Effector memory CD8-positive, alpha-beta T cell (primary cell): ENCODE measurements at places on chromosomes 2 and 18.

- DNase-seq = no peak
- H3K27me3 ChIP-seq = no peaks in the 10 kb centered on the region
- no peak overlapping the region for H3K27ac ChIP-seq
- no peak overlapping the region for H3K4me3 ChIP-seq
- peaks cover 6% of the 10 kb centered on the region for H3K36me3 ChIP-seq
Observed at GRCh38 chr2:74862020-74862964, 28.4 kb downstream of the HK2 start.

DNA sequence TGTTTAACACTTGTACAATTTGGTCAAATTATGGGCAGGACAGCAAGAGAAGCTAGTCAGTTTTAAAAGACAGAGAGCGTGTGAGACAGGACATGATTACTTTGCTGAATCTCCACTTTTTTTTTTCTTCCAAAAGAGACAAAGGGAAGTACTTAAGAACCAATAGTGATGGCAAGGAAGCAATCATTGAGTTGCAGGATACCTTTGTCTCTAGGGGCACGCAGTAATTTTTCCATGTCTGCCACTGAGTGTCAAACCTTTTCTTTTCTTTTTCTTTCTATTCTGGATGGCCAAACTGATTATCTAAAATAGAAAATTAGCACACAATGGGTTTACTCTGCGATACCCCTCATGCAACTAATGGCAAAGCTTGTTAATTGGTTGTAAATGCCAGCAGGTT, 533.0 kb downstream of the PLCL1 start:
- H3K4me1 ChIP-seq = no peaks in the 10 kb centered on the region
- peaks cover 32% of the 10 kb centered on the region for H3K27me3 ChIP-seq
- DNase-seq = no peak
- H3K4me3 ChIP-seq = no peak overlapping the region

DNA sequence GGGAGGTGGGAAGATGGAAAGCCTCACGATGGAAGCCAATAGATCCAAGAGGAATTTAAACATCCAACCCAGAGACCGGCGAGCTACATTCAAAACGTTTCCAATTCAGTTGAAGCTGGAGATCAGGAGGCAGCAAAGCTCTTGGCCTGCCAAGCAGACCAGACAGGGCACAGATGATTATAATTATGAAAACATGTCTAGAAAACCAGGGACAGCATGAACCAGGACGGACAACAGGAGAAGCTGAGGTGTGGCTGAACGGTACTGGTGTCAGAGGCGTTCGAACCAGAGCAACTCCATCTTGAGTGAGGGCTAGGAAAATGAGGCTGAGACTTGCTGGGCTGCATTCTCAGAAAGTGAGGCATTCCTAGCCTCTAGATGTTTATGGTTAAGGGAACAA, 102.2 kb upstream of the CCDC150 start:
- H3K36me3 ChIP-seq = no peaks in the 10 kb centered on the region
- DNase-seq = no peak

DNA sequence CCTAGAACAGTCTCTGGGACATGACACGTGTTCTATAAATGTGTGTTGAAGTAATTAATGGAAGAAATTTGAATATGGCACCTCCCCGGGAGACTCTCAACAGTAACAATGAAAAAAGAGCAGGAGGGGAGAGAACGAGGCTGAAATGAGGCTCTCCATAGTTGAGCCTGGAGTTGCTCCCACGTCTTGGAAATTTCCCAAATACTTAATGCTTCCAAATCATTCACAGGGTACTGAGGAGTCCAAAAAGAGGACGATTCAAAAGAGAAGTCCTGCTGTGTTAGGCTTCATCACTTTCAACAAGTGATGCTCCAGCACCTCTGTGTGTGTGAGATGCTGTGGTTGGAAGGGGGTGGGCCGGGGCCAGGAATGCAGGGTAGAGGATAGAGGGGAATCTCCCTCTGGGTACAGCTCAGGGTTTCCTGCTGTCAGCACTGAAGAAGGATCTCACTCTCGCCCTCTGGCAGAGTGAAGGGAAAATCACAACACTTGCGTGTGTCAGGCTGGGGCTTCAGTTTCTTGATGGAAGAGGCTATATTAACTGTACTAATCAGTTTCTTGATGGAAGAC, 18.1 kb upstream of the ZNF407 start:
- H3K36me3 ChIP-seq = no peaks in the 10 kb centered on the region
- no peak overlapping the region for H3K4me3 ChIP-seq
- peaks cover 60% of the 10 kb centered on the region for H3K27me3 ChIP-seq
- DNase-seq = no peak
- no peaks in the 10 kb centered on the region for H3K4me1 ChIP-seq

- no peak for DNase-seq
- no peak overlapping the region for H3K4me3 ChIP-seq
- no peaks in the 10 kb centered on the region for H3K27me3 ChIP-seq
Observed at GRCh38 chr18:64474773-64475172, 325.9 kb upstream of the LINC00305 start.

GRCh38 chr2:233300401-233300800, 7.2 kb upstream of the SAG start:
- H3K27me3 ChIP-seq = no peaks in the 10 kb centered on the region
- no peak for DNase-seq
- H3K4me1 ChIP-seq = peaks cover 4% of the 10 kb centered on the region
- no peak overlapping the region for H3K4me3 ChIP-seq

DNA sequence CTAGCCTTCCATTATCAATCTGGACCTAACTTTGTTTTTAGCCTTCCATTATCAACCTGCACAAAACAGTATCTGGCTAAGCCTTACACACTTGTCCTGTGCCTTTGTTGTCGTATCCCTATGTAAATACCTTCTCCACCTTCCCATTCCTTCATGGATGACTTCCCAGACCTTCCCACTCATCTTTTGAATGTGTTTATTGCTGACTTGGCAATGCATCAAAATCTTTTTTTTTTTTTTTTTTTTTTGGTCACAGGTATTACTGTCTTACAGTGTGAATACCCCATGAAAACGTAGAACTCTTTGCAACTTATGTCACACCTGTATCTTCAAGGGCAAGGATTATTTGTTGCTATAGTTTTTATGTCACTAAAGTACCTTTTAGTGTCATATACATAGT, 25.7 kb downstream of the RPE start:
- no peaks in the 10 kb centered on the region for H3K4me1 ChIP-seq
- DNase-seq = no peak
- no peak overlapping the region for H3K4me3 ChIP-seq
- no peak overlapping the region for H3K27ac ChIP-seq
- H3K27me3 ChIP-seq = no peaks in the 10 kb centered on the region
- peaks cover 22% of the 10 kb centered on the region for H3K36me3 ChIP-seq

DNA sequence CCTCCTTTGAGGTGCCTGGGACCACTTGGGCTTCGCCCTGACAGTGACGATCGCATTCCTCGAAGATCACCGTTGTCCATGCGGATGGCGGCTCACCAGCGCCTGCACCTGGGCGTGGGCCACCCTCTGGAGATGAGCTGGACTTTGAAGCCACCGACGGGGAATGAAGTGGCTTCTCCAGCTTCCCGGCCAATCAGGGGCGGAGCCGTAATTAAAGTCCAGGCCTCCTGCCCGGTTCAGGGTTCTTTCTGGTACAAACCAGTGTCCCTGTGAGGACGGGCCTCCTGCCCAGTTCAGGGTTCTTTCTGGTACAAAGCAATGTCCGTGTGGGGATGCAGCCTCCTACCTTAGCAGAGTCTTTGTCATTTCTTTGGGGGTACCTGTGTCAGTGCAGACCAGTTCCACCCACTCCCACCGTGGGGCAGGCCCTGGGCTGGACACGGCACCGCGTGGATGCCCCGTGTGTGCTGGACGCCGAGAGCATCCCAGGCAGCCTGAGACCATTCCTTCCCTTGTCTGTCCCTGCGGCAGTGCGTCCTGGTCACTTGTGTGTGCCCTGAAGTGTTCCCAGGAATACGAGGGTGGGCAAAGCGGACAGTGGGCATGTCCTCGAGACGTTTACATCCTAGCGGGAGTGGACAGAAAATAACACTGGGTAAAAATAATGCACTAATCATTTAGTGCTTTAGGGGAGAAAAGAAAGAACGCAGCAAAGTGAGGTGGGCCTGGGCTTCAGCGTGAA, 55.0 kb downstream of the KCNG2 start:
- no peak for DNase-seq
- peaks cover 10% of the 10 kb centered on the region for H3K27me3 ChIP-seq
- H3K36me3 ChIP-seq = peaks cover 6% of the 10 kb centered on the region
- no peak overlapping the region for H3K27ac ChIP-seq
- H3K4me1 ChIP-seq = no peaks in the 10 kb centered on the region

DNA sequence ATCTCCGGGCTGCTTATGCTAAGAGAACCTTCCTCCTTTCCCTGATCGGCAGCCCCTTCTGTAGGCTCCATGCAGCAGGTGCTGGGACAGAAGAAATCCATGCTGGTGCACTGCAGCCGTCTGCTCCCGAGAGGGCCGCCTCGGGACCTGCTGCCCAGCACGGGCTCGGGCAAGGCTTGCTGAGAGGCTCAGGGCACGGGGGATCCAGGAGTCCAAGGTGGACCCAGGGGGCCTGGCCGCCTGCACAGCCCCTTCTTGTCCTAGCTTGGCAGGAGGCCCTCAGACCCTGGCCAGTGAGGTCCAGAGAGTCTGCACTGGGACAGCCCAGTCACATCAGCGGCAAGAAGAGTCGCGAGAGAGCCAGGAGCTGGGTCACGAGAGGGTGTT, 13.3 kb upstream of the DUSP2 start:
- H3K4me3 ChIP-seq = peak overlapping the region; percentile 78
- H3K4me1 ChIP-seq = peaks cover 65% of the 10 kb centered on the region
- peaks cover 29% of the 10 kb centered on the region for H3K36me3 ChIP-seq
- H3K27me3 ChIP-seq = no peaks in the 10 kb centered on the region

DNA sequence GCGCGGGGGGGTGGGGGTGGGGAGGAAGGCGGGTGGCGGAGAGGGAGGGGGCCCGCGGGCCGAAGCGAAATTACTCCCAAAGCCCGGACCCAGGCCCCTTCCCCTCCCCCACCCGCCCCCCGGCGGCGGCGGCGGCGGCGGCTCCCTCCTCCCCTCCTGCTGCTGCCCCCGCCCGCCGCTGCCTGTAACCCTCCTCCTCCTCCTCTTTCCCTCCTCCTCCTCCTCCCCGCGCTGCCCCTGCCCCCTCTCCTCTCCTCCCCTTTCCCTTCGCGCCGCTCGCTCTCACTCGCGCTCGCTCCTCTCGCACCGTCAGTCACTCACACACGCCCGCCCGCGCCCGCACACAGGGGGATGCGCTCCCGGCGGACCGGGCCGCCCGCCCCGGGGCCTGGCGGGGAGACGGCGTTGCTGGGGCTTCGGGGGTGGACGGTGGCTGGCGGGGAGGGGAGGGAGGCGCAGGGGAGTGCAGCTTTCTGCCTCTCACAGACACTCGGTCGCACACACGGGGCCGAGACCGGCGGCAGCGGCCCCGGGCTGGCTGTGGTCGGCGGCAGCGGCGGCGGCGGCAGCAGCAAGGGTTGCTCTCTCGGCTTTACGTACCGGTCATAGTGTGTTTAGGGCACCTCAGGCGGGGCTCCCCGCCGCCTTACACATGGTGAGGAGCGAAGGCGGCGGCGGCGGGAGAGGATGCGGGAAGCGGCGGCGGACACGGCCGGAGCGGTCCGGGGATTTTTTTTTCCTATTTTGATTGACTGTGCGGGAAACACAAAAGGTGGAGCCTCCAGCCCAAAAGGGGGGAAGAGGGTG, 405 bp downstream of the SP3 start:
- H3K27me3 ChIP-seq = no peaks in the 10 kb centered on the region
- H3K36me3 ChIP-seq = peaks cover 52% of the 10 kb centered on the region
- H3K4me3 ChIP-seq = peak overlapping the region; percentile 95

GRCh38 chr18:10138719-10139118, 224.9 kb downstream of the VAPA start:
- H3K4me1 ChIP-seq = no peaks in the 10 kb centered on the region
- no peak overlapping the region for H3K27ac ChIP-seq
- no peaks in the 10 kb centered on the region for H3K36me3 ChIP-seq
- DNase-seq = no peak
- peaks cover 10% of the 10 kb centered on the region for H3K27me3 ChIP-seq

DNA sequence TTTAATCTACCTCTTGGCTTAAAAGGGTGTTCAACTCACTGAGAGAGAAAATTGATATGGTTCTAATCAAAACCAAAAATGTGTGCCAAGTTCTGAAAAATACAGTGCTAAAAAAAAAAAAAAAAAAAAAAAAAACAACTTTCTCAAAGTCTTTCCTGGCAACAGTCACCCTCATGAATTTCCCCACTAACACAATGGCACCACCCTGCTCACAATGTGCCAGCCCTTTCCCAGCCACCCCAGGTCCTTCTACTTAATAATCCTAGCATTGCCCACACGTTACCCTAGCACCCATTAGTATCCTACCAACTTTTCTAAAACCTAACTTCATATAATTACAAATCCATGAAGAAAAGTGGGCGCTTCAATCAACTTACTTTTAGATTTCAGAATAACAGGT, 106.4 kb downstream of the AFF3 start:
- no peaks in the 10 kb centered on the region for H3K4me1 ChIP-seq
- H3K27ac ChIP-seq = no peak overlapping the region
- no peak for DNase-seq
- no peaks in the 10 kb centered on the region for H3K27me3 ChIP-seq

GRCh38 chr2:212711856-212712255, 173.3 kb upstream of the ERBB4 start:
- no peak for DNase-seq
- H3K27me3 ChIP-seq = no peaks in the 10 kb centered on the region
- H3K36me3 ChIP-seq = no peaks in the 10 kb centered on the region
- H3K27ac ChIP-seq = no peak overlapping the region
- H3K4me3 ChIP-seq = no peak overlapping the region

DNA sequence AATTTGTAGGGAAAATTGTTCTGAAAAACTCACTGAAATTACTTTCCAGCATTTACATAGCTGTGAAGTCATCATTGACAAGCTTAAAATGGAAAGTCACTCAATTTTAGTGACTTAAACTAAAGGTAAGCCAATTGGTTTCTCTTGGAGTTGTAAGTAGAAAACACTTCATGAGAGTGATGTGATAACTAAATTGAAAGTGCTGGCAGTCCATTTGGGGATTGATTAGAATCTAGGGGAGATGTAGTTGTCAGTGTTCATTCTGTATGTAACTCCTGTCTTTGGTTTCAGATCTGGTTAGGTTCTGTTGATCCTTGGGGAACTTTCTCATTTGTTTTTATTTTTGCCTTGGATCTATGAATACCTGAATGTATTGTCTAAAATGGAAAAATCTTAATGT, 53.8 kb downstream of the COX7A2L start:
- DNase-seq = no peak
- H3K4me1 ChIP-seq = peaks cover 9% of the 10 kb centered on the region
- H3K27me3 ChIP-seq = no peaks in the 10 kb centered on the region

- DNase-seq = no peak
- H3K4me1 ChIP-seq = no peaks in the 10 kb centered on the region
- H3K27me3 ChIP-seq = peaks cover 22% of the 10 kb centered on the region
- H3K36me3 ChIP-seq = no peaks in the 10 kb centered on the region
- no peak overlapping the region for H3K27ac ChIP-seq
Observed at GRCh38 chr2:219698748-219699439, 71.5 kb downstream of the SLC4A3 start.

- no peak for DNase-seq
- H3K4me3 ChIP-seq = no peak overlapping the region
- no peak overlapping the region for H3K27ac ChIP-seq
- H3K36me3 ChIP-seq = no peaks in the 10 kb centered on the region
Observed at GRCh38 chr2:199798831-199799580, 52.0 kb downstream of the FTCDNL1 start.

- H3K4me3 ChIP-seq = peak overlapping the region; percentile 87
- H3K27ac ChIP-seq = peak overlapping the region; percentile 88
- peaks cover 15% of the 10 kb centered on the region for H3K36me3 ChIP-seq
- H3K27me3 ChIP-seq = peaks cover 10% of the 10 kb centered on the region
- DNase-seq = peak; percentile 85
Observed at GRCh38 chr2:10120158-10120876, 2.2 kb upstream of the RRM2 start.

- no peak overlapping the region for H3K4me3 ChIP-seq
- no peaks in the 10 kb centered on the region for H3K36me3 ChIP-seq
- no peaks in the 10 kb centered on the region for H3K27me3 ChIP-seq
- H3K4me1 ChIP-seq = no peaks in the 10 kb centered on the region
Observed at GRCh38 chr2:49236316-49236715, 82.0 kb upstream of the FSHR start.
